ENCODE measurements at places on chromosomes 7 and 10.
A peak's percentile ranks its signal among the peaks of the same experiment; 100 is the strongest.

GRCh38 chr7:77897004-77897547 lies 98.5 kb downstream of the PHTF2 start:
- DNase-seq = no peak

DNA sequence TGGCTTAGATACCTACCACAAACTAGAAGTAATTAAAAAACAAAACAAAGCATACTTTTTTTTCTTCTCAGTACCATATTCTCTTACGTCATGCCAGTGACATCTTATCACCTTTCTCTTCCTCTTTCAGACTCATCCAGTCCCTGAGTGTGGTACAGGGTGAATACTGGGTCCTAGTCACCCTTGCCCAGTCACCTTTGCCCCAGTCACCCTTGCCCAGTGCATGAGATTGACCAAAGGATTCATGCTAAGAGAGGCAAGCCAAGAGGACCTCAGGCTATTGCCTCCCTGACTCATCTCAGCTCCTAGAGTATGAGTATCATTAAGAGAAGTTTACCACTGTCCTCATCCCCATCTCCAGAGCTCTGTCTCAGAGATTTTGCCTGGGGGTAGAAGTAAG lies 10.0 kb upstream of the TSPAN12 start:
- DNase-seq = no peak

DNA sequence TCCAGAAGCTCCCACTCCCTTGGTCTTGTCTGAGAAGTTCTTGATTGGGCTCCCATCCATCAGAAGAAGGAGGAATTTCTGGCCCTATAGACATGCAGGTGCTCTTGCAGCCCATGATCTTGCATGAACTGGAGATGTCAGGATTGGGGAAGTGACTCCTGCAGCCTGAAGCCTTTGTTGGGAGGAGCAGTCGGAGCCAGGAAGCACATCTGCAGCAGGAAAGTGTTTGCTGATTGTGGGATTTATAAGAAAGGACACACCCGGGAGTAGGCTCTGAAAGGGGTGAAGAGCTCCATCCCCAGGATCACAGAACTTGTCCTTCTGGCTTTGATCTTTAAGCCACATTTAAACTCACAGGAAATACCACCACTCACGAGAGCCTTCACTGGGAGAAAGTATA lies 185.2 kb downstream of the DYNC1I1 start:
- DNase-seq = no peak

GRCh38 chr10:12622016-12622415 lies 272.7 kb downstream of the CAMK1D start:
- DNase-seq = no peak

DNA sequence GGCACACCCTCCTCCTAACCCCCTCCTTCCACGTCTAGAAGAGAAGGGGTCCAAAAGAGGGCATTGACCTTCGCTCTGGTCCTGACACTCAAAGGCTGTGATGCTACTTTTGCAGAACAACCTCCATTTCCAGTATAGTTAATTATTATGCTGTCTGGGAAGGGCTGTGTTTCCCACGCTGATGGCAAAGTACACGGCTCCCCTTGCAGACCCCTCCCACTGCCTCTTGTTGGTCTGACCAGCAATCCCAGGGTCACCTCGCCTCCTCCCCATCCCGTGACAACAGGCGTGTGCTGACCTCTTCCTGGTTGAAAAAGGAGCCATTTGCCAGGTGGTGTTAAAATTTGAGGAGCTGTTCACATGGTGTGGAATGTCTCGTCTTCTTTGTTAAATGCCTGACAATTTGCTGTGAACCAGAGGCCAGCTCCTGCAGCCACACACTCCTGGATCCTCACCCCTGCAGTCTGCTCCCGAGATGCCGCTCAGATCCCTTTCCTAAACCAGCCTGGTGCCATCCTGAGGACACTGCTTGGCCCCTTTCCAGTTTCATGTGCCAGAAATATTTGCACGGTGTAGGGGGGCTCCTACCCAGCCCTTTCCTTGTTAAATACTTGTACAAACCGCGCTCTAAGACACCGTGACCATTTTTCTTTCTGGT lies 321.7 kb downstream of the WDR37 start:
- DNase-seq = no peak

DNA sequence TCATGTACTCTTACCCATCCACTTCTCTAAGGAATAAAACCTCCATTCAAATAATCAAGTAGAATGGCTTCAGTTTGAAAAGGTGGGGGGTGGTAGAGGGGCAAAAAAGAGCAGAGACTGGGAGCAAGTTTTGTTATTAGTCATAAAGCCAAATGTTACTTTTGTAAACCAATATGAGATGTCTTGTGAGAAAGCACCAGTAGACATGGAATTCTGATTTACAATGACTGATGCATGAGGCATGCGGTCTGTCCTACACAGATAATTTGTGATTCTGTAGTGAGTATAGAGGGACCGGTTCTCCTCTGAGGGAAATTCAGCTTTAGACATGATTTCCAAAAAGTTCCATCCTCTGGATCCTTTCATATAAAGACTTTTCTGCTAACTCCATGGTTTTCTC lies 12.9 kb upstream of the ABCA13 start:
- no peak for DNase-seq

GRCh38 chr10:51100221-51100620 lies 25.9 kb downstream of the PRKG1 start:
- no peak for DNase-seq

DNA sequence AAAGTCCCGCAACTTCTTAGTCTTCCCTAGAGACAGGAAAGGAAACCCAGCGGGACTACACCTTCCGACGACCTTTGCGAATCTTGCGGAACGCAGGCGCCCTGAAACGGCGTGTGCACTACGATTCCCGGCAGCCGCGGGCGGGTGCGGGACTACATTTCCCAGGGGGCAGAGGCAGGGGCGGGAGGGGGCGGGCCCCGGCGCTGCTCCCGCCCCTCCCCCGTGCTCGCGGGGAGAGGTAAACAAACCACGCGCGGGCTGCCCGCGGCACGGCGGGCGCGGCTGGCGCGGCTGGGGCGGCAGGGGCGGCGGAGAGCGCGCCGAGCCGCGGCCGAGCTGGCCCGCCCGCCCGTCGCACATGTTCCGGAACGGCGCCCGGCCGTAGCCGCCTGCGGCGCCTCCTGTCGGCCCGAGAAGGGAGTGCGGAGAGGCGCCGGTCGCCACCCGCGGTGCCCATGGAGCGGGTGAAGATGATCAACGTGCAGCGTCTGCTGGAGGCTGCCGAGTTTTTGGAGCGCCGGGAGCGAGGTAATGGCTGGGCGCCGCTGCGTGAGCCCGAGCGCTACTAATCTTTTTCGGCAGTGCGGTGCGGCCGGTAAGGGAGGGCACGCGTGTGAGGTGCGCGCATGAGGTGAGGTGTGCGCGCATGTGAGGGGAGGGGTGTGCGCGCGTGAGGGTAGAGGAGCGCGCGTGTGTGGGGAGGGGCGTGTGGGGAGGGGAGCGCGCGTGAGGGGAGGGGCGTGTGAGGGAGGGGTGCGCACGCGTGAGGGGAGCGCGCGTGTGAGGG lies 18.5 kb downstream of the MXI1 start:
- DNase-seq = peak; percentile 92

GRCh38 chr10:94049911-94050310 lies 56.2 kb downstream of the PLCE1 start:
- DNase-seq = no peak

DNA sequence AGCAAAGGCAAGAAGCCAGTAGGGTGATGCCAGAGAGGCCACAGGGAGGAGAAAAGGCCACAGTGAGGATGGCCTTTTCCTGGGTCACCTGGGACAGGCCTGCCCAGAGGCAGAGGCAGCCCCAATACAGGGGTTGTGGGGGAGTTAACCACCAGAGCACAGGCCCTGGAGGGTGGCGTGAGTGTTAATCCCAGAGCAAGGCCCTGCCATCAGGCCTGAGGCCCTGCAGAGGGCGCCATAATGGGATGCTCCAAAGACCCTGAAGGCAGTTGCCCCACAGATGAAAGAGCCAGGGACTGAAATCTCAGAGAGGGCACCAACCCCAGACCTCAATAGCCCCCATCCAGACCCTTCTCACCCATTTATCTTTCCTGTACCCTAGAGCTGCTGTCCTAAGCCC lies 23.9 kb downstream of the SLC13A4 start:
- DNase-seq = peak; percentile 45

DNA sequence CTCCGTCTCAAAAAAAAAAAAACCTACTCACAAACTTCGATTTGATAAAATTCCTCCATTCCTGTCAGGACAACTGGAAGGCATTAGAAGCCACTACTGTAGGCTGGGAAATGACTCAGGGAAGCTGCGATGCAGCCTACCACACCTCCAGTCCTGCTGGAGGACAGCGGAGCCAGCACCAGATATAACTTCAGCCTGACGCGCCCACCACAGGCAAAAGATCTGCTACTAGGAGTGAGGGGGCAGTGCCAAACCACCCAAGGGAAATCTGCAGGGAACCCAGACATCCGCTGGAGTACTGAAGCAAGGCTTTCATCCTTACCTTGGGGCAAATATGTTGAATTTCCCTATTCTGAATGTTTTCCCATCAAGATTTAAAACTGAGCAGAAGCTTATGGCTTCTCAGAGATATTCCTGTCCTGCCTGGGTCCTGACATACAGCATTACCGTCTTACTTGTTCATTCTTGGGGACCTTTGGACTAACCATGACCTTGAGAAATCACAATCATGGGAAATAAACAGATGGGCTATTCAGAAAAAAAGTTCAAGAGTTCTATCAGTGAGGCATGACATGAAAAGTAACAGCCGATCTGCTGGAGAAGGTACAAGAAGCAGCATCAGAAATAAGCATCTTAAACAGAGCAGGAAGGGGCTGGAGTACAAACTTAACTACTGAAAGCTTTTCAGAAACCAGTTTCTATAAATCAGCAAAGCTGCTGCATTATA lies 20.4 kb downstream of the BCCIP start:
- no peak for DNase-seq

- DNase-seq = no peak
Observed at GRCh38 chr7:18721429-18721828, 225.9 kb downstream of the HDAC9 start.

DNA sequence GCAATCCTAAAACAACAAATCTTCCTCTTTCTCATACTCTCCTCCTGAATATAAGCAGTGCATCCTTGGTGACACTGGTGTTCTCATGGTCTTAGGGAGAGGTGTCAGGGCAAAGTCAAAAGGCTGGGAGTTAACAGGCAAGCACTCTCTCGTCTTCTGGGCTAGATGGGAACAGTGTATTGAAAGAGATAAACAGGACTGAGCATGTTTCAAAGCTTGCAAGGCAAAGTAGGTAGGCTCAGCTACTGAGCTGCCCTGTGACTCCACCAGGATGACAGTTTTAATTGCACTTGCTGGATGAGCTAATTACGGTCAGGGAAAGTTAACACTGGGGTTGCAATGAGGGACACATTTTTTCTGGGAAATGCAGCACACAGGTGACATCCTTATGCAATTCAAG lies 554.9 kb upstream of the NRP1 start:
- DNase-seq = no peak

DNA sequence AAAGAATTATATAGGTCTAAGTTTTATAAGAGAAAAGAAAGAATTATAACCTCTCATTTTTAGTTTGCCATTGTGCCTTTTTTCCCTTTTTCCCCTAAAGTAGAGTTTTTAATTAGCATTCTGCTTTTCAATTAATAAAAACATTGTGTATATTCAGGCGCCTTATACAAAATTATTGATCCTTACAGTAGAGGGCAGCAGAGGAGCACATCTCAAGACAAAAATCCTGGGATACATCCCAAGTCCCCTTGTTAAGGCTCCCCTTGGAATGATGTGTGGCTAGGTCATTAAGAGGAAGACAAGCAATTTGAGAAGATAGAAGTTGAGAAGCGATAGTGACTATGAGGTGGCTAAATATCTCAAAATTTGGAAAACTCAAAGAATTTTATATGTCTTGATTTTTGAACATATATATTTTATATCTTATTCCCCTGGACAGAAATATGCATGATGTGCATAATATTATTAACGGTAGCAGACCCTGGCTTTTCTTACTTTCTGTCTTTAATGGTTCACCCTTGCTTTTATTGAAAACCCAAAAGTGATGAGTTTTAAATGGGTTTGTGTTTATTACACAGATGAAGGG lies 19.1 kb upstream of the TPK1 start:
- peak; percentile 35 for DNase-seq

GRCh38 chr7:126286317-126286716 lies 966.4 kb downstream of the GRM8 start:
- no peak for DNase-seq

DNA sequence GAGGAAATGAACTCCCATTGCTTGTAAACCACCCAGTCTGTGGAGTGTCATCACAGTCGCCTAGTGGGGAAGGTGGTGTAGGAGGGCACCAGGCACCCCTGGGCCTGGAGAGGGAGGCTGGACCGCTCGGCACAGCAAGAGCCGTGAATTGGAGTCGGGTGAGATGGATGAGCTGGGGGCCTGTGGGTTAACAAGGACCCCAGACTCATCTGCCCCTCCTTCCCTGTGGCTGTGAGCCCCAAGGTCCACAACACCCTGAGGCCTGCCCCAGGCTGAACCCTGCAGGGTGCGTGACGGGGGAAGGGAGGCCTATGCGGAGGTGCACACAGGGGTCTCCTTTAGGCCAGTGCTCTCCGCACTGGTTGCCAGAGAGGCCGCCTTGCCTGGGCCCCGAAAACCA lies 581.4 kb upstream of the FOXK1 start:
- DNase-seq = no peak

DNA sequence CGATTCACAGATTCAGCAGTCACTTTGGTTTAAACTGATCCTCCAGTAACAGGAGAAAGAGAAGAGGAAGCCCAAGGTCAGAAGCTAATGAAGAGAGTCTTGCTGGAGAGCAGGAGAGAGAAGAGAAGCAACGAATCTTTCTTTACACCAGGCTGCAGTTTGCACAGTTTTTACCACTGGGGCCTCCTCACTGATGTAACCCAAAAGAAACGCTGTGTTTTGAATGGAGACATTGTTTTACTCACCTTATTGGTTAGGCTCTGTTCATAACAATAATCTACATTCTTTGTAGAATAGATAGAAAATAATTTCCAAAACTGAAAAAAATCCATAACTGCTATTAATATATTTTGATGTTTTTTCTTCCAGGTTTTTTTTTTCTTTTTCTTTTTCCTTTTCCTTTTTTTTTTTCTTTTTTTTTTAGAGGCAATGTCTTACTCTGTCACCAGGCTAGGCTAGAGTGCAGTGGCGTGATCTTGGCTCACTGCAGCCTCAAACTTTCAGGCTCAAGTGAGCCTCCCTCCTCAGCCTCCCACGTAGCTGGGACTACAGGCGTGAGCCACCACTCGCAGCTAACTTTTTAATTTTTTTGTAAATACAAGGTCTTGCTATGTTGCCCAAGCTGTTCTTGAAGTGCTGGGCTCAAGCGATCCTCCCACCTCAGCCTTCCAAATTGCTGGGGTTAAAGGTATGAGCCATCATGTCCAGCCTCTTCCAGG lies 27.6 kb downstream of the LYZL1 start:
- no peak for DNase-seq

- DNase-seq = no peak
Observed at GRCh38 chr7:1993776-1994740, 238.7 kb downstream of the MAD1L1 start.

DNA sequence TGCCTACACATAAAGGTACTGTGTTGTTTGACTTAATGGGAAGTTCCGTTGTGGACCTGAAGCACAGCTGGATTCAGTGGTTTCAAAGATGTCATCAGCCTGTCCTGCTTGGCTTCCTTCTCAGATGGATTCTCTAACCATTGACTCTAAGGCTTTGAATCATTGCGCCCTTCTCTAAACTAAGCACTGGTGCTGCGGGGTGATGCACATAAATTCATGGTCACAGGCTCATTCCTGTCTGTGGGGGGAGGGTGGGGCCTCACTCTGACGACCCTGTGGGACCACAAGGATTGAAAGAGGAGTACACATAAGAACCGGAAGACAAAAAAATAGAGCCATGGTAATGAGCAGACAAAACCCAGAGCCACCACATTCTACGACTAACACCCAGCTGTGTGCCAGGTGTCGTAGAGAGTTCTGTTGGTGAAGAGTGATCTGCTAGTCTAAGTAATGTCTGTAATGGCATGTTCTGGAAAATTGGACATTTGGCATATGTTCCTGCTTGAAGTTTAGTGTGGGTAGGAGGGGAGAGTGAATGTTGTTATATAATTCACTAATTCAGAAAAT lies 97.3 kb upstream of the YAE1 start:
- no peak for DNase-seq

Measured in NAMALWA (cell line).